Naive thymus-derived CD4-positive, alpha-beta T cell (primary cell): ENCODE measurements at places on chromosomes 5 and 9. TPM values are rescaled to one million over a fixed set of nuclear protein-coding genes. Genes with fewer than 3 reads are reported as not detected.

- DNase-seq, result peak; percentile 43
Observed at GRCh38 chr5:181189363-181189961, 15.5 kb downstream of the TRIM7 start.

DNA sequence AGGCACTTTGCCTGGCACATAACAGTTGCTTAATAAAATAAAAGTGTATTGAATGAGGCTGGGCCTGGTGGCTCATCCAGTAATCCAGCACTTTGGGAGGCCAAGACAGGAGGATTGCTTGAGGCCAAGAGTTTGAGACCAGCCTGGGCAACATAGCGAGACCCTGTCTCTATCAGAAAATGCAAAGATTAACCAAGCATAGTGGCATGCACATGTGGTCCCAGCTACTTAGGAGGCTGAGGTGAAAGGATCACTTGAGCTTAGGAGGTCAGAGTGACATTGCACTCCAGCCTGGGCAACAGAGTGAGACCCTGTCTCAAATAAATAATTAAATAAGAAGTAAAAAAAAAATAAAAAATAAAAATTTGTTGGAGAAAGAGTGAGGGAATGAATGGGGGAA lies 21.2 kb downstream of the TNFAIP8 start:
- no peak for DNase-seq

DNA sequence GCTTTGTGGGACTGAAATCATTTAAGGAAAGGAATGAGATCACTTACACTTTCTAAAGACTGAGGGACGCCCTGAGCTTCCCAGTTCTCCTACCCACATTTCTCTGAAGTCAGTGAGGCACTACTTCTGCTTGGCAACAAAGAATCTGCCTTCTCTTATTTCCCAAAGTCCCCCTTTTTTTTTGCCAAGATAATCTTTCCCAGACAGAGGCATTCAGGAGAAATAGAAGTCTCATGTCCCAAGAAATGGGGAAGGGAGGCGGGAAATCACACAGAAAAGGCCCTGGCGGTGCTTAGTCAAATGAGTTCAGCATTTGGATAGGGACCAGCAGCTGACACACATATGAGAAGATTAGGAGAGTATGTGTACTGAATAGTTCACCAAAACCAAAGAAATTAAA lies 159.7 kb downstream of the MUSK start:
- DNase-seq, result no peak

DNA sequence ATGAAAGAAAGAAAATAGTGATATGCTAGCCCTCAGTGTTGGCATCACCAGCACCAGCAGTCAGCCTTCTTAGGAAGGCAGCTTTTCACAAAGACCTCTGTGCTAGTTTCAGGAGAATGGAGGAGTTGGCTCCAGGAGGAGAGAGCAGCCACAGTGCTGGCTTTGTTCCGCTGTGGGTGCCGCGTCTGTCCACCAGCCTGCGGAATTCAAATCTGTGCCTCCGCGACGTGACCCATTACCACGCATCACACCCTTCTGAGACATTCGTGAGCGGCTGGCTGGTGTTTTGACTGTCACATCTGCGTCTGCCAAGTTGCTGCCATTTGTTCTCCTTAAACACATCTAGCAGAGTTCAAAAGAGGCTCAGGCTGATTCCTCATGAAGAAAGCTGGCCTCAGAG lies 34.4 kb downstream of the SNX18 start:
- DNase-seq, result no peak

DNA sequence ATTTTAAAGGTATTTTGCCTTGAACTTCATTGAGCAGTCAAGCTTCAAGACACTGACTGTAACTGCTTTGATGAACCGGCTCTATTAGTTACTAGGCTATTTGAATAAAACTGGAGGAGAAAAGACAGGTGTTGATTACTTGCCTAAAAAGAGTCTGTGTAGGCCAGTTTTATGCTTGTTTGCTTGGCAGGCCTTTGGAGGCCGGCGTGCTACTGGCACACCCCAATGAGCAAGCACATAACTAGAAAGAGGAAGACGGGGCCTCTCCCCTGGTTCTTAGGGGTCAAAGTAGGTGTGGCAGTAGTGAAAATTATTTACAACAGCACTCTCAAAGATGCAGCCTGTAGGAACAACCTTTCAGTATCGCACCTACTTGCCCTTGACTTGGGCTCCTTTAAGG lies 2.1 kb upstream of the ZFR start:
- DNase-seq, result no peak

GRCh38 chr9:19026375-19026774 lies 6.6 kb downstream of the SAXO1 start:
- no peak for DNase-seq

PHF24 gene
- total RNA-seq, result not detected

CCNI2 gene
- 3.5 TPM for total RNA-seq
